ENCODE measurements at places on chromosomes 5 and 9.

GRCh38 chr9:69065660-69066059, 30.1 kb downstream of the FXN start:
- DNase-seq, result no peak

DNA sequence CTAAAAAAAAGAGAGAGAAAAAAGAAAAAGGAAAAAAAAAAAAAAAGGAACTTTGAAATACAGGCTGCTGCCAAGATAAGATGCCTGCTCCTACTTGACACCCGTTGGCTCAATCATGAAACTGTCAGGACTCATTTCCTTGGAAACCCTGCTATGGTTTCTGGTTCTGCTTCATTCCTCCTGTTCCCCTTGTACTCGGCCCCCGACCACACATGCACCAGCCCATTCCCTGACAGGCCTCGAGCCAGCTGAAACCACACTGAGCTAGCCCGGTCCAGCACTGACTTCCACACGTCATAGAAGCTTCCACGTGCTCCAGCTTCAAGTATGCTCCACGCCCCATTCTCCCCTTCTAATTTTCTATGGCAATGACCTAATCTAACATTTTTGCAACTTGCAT, 93.2 kb downstream of the MYO10 start:
- DNase-seq, result no peak

GRCh38 chr5:141002605-141002965, 36.3 kb downstream of the PCDHAC2 start:
- no peak for DNase-seq

DNA sequence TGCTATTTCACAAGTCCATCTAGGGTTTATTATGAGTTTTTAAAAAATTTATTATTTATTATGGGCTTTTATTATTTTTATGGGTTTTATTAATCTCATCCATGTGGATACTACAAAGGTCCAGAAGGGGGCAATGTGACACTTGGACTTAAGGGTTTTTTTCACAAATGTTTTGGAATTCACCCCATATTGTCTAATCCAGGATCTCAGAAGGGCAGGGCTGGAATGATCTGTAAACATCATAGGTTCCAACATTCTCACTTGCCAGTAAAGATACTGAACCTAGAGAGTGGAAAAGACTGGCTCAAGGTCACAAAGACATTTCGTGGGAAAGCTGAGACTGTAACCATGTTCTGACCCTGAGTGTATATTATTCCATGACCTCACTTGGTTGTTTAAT, 35.6 kb downstream of the NIM1K start:
- DNase-seq, result no peak

DNA sequence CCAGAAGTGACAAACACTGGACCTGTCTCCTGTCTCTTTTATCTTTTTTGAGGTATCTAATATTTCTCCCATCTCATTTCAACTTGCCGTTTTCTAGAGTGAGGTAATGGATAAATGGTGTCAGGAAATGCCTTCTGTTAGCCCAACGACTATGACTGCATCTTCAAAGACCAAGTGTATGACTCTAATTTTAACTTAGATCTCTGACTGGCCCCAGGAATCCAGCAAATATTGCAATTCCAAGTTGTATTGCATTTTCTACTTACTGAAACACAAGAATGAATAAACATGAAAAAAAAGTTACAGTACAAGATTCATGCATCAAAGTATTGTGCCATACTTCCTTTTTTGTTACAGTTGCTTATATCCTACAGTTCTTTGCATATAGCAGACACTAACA, 26.3 kb downstream of the SLC28A3 start:
- DNase-seq, result no peak

GRCh38 chr5:118069452-118069851, 918.9 kb downstream of the DTWD2 start:
- no peak for DNase-seq

DNA sequence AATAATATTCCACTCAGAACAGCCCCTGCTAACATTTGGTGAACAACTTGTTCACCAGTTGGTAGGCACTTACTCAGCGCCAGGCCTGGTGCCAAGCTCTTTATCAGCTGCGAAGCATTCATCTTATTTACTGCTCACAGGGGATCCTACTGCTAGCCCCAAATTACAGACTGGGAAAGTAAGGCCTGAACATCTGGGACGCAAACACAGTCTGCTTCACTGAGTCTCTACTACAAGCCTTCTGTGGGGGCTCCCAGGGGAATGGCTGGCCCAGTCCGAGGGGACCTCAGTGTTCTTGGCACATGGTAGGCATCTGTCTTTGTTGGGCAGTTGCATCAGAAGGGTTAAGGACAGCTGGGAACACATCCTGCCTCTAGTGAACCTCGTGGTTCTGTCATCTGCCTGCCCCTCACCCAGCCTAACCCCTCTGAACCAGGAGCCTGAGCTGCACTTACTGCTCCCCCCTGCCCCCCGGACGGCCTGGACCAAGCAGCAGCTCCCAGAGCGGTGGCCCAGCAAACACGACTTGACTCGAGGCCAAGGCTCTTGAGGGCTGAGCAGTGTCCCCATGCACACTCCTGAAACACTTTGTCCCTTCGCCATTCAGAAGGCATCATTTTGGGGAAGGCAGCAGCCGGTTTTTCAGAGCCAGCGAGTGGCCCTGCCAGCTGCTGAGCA, at the start of gene PHYHD1:
Gene PHYHD1 (plus strand): TSS at position 602 of the 678 bp plus-strand sequence. CDS start 1,342 bp downstream, outside the sequence.
- DNase-seq, result no peak

GRCh38 chr5:110048491-110048890, 358.8 kb downstream of the MAN2A1 start:
- DNase-seq, result no peak

DNA sequence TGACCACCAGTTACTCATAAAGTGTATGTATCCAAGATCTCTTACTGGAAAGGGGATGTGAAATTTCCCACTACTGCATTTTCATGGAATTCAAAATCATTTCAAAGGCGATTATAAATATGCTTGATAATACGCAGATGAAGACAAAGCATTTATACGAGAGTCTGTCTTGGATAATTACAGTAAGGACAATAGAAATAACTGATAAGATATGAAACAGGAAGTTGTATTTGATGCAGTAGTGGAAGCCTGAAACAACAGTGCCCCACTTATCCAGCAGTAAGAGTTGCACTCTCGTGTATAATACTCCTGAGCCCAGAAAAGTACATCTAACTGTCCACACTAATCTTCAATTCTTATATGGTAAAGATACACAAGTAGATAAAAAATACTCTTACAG, 188.7 kb upstream of the POU5F2 start:
- no peak for DNase-seq

GRCh38 chr9:647522-647921, 194.0 kb upstream of the DMRT1 start:
- DNase-seq, result no peak

- no peak for DNase-seq
These were observed 128.1 kb upstream of the BOD1 start for GRCh38 chr5:173744551-173744950.

GRCh38 chr9:135263511-135263910, 176.0 kb downstream of the OLFM1 start:
- no peak for DNase-seq

- DNase-seq, result no peak
These were observed 19.9 kb downstream of the ABLIM3 start for GRCh38 chr5:149161026-149161687.

DNA sequence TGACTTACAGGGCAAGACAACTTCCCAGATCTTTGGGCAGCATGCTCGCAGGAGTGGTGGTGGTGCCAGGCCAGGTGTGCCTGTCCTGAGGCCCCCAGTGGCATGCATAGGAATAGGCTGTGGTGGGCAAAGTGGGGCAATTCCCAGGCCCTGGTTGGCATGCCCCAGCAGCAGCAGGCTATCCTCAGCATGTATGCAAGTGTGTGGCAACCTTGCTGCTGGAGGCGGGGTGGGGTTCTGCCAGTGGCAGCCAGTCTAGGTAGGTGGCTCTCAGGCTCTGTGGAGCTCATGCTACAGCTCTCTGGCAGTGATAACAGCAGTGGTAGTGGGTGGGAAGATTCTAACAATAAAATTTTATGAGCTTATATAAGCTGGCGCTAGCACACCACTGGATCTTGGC, 27.7 kb upstream of the C6 start:
- no peak for DNase-seq

DNA sequence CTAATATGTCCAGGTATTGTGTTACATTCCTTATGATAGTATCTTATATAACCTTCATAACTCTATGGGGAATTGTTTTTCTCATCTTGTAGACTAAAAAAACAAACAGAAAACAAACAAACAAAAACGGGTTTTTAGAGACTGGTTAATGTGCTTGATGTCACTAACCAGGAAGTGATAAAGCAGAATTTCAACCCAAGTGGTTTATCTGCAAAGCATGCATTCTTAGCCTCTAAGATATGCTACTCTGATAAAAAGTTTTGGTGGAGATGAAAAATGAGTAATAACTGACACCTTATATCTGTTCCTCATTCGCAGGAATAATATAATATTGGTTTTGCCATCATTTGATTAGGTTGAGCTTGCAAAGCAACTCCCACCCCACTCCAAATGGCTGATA, 53.4 kb downstream of the PUM3 start:
- no peak for DNase-seq

DNA sequence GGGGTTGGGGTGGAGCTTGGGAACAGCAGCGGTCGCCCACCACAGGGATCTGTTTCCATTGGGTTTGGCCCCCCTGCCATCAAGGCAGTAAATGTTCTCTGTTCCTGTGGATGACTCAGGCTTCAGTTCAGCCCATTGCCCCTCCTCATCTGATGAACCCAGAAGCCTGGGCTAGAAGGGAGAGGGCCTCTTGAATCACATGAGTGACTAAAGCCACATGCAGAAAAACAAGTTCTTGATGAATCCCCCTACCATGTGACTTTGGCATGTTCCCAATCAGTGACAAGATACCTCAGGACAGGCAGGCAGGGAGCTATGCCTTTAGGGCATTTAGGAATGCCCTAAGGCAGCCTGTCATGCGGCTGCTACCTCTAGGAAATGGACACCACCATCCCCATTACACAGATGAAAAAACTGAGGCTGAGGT, 2.5 kb downstream of the SH3PXD2B start:
- no peak for DNase-seq

- no peak for DNase-seq
These were observed 95.7 kb downstream of the HOMER1 start for GRCh38 chr5:79418276-79418675.

DNA sequence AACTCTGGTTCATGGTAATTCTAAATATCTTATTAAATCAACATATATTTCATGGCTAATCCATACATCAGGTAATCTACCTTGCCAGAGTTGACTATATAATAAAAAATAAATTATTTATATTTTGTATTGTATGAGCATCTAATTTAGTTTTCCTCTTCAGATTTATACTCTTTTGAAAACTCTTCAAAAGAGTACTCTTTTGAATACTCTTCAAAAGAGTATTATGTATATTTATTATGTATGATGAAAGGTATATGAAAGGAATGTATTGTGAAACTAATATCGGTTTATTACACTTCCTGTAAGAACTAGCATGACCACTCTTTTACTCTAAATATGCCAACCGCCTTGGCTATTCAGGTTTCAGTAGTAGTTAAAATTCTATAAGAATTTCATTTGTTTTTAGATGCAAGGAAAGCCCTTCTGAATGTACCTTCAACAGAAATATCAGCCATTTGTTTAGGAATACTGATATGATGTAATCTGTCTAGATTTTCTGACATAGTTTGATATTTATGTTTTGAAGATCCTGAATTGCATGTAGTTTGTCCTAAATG, 178.7 kb downstream of the WDR70 start:
- DNase-seq, result no peak

DNA sequence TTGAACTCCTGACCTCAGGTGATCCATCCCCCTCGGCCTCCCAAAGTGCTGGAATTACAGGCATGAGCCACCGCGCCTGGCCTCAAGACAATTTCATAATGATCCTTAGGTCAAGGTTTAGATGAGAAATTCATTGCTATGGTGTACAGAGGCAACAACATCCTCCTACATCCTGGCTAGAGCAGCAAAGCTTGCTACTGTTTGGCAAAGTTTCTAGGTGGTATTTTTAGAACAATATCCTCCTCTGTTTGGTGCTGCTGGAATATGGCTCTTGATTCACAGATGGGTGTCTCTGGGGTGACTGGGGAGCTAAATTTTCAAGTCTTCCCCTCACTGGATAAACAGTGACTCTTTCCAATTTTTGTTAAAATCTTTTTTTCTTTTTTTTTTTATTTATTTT, 30.6 kb downstream of the CRHBP start:
- DNase-seq, result no peak

DNA sequence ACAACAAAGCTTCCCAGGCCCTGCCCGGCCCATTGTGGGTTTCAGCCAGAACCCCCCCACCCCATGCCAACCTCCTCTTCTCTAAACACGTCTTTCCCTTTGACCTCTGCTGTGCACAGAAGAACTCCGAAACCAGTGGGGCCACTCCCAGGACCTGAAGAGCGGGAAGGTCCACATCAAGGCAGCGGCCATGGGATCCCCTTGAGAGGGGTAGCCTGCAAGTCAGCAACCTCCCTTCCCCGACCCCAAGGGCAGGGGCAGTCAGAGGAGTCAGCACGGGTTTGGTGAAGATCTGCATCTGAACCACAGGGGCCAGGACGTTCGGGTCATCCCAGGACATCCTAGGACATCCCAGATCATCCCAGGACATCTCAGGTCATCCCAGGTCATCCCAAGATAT, 379.9 kb upstream of the IRX4 start:
- no peak for DNase-seq

- no peak for DNase-seq
These were observed 3.8 kb upstream of the PDLIM4 start for GRCh38 chr5:132253452-132254320.

DNA sequence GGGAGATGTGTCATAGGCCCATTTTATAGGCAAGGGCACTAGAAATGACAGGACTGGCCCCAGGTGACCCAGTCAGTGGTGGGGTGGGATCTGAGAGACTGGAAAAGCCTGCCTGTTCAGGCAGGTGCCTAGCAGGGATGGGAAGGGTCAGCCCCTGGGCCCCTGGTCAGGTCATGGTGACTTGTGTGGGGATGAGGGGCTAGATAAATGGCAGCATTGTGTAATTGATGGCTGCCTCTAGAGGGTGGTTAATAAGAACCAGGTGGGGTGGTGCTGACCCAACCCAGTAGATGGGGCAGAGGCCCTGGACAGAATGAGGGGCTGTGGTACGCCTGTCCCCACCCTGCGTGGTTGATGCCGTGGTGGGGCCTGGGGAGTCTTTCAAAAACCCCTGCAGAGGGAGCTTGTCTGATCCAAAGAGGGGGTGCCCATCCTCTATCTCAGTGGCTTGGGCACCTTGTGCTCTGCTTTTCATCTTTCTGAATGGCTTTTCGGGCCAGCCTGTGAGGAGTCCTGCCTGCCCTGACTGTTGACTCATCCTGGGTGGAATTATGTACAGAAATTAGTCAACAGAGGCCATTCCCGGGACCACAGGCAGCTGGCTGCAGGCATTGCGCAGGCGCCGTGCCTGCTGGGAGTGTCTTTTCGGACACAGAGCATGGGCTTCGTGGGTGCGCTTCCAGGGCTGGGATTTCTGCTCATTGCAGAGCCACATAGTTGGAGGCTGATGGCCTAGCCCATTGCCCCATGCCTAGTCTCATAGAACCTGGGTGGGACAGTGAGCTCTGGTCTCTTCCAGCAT, 93.6 kb upstream of the PITX1 start:
- DNase-seq, result no peak
